AG09309 (cell line): ENCODE measurements at places on chromosomes 5 and 9.
A peak's percentile ranks its signal among the peaks of the same experiment; 100 is the strongest.

DNA sequence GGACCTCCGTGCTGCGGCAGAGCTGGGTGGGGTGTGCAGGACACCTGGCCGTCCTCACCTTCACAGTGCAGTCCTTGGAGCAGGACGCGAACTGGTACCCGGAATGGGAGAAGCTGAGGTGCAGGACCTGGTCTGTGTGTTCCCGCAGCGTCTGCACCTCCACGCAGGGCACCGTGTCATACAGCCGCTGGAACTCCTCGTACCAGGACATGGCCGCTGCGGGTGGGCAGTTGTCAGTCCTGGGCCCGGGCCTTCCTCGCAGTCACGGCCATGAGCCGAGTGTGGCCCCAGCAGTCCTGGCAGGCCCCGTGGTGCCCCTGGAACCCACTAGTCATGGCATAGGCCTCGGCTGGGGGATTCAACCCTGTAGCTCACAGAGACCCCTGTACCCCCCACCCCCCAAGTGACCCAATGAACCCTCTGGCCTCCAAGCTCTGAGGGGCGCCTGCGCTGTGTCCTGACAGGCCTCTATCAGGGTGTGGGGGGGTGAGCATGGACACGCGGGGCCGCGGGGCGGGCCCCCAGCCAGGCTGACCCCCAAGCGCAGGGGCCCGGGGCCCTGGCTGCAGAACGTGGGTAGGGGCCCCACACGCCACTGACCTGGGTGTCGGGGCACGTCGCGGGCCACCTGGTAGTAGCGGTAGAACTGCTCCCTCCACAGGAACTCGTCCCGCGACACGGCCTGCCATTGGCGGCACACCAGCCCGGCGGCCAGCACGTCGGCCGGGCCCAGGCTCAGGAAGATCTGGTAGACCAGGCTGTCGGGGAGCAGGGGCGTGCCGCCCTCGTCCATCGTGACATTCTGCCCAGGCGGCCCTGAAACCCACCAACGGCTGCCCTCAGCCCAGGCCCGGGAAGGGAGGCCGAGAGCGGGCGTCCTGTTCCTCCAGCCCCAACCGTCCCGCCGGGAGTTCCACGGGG is 987 bp downstream of the FBXW5 start:
- no peak for DNase-seq

- peak; percentile 29 for DNase-seq
Measured at GRCh38 chr9:19464764-19465585, 56.2 kb downstream of the ACER2 start.

DNA sequence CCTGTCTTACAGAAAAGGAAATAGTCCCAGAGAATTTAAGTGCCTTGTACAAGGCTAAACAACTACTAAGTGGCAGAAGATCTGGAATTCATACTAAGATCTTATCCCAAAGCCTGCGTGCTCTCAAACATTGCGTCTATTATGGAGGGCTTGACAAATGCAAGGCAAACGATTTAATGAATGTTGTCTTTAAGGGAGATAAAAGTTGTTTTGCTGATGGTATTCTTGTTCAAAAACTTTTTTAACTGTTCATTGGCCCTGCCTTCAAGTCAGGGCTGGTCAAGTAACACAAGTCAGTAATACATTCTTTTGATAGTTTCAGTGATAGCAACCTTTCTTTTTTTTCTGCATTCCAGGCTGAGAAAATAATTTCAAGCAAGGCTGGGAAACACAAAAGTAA is 1.7 kb upstream of the SLC38A9 start:
- DNase-seq, result no peak

DNA sequence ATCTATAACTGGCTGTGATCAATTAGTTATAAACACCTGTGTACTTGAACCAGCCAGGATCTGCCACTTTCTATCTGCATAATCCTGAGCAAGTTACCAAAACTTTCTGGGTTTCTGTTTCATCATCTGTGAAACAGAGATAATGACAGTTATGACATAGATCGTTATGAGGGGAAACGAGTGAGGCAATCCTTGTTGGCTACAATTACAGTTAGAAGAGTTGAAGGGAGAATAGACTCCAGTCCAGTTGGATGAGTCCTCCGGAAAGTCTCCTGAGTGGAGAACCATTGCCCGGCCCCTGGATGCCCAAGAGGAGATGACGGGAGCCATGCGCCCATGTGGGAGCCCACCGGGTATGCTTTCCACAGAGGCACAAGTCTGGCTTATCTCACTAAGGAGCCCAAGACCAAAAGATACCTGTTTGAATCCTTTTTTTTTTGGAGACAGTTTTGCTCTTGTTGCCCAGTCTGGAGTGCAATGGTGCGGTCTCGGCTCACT is 4.5 kb downstream of the PDE6A start:
- DNase-seq, result no peak

GRCh38 chr5:131796793-131797693 is at the start of gene FNIP1:
FNIP1 (minus strand) TSS chr5:131797017; CDS start chr5:131796921, 96 bp downstream.
- DNase-seq, result peak; percentile 78

GRCh38 chr9:98791608-98792490 is 4.5 kb downstream of the ANKS6 start:
- no peak for DNase-seq

DNA sequence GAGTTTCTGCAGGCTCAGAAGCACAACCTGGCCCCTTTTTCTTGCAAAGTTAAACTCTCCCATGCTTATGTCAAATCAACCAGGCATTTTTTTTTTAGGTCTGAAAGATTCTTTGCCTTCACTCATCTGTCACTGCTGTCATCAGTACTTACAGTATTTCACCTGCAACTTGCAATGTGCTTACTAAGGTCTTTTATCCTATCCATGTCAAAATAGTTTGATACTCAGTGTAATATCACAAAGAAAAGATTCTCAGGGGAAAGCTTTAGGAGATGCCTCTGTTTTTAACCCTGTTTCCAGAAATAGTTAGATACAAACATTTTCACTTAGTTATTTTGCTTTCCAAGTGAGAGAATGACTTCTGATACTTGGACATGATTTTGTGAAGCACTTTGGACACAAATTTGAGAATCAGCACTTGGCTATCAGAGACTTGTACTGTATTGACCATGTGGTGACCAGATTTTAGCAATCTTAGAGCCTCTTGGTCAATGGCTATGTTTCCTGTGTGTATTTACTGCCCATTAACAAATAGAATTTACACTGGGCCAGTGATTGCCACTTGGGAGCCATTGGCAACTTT is 428.2 kb downstream of the IRX1 start:
- no peak for DNase-seq

GRCh38 chr5:111511831-111512374 is 432 bp downstream of the STARD4 start:
- DNase-seq, result no peak

GRCh38 chr5:72433522-72433921 is 73.7 kb downstream of the ZNF366 start:
- DNase-seq, result no peak
